CD4-positive, alpha-beta T cell treated with Interleukin-10 for 1 hour (primary cell): ENCODE measurements at places on chromosomes 12 and 14.

DNA sequence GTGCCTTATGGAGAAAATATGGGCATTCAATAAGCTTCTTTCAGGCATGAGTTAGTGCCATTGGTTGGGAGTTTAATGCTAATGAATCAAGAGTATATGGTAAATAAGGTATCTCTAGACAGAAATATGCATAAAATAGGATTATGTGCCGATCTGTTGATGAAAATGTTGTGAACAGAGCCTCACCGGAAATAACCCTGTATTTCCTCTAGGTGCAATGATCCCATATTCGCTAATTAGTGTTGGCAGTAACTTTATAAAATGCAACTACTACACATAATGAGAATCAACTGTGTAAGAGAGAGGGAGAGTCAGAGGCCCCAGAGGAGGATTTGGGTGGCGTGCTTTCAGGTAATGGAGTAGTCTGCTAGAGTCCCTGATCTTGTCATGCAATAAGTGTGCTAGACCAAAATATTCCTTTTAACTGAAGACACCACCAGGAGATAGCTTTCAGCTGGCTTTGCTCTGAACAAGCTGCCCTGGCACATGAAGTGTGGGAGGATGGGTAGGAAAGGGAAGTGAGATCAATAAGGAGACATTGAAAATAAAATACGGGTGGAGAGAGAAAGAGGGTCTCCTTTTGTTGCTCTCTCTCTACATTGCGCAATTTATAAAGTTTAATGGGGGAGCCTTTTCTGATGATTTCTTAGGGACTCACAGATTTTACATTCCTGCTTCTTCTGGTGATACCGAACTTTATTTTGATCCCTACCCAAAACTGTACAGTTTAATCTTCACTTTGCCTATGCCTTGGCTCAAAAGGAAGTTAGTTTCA lies 68.6 kb upstream of the PLXNC1 start:
- DNase-seq = no peak

- DNase-seq = no peak
These were observed 495.7 kb downstream of the GALC start for GRCh38 chr14:87497301-87497700.

DNA sequence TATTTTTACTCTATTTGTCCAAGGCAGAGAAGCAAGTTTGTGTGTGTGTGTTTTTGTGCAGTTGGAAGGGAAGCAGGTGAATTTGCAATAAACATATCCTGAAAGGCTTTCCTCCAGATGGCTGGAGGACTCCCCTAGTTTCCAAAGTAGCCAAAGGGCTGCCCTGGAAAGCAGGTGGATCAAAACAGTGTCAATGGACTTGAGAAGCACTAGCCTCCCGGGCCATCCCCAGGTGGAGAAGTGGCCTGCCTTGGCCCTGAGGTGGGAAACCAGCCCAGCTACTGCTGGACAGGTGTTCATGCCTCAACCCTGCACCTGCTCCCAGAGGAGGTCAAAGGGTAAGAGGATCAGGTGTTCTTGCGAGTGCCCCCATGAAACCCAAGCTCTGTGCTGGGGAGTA lies 1046.9 kb downstream of the VRK1 start:
- DNase-seq = no peak

GRCh38 chr12:6729186-6729585 lies 5.3 kb downstream of the COPS7A start:
- no peak for DNase-seq

DNA sequence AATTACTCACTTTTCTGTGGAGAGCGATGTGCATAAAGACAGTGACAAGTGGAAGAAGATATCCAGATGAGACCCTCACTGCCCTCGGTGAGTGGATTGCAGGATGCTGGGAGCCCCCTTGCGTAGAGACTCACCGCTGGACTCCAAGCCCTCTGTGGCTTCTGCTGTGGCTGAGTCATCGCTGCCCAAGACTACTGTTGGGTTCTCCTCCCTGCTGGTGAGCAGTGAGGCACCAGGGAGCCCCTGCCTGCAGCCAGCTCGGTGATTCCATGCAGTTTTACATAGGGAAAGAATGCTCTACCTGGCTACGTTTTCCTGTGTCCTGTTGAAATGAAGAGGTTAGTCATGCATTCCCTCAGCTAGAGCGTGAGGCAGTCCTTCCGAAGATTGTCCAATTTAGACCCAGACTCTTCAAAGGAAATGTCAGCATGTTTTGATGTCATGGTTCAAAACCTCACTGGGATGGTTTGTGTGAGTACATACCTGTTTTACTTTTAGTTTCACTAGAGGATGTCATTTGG lies 28.2 kb downstream of the TRAF3 start:
- DNase-seq = peak; percentile 48

DNA sequence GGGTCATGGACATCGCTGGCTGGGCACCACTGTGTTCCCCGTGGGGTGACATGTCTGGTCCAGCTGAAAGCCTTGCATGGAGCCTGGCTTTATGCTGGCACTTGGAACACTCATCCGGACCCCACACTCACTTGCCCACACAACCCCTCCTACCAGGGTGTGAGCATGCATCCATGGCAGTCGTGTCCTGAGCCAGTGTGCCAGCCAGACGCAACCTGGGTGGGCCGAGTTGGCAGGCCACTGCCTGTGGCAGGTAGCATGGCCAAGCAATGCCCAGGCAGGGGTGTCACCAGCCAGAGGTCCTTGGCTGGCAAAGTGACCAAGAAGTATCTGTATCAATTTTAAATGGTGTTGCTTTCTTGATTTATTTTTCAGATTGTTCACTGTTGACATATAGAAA lies 141.7 kb downstream of the CCDC59 start:
- no peak for DNase-seq

- no peak for DNase-seq
These were observed 146.2 kb downstream of the GXYLT1 start for GRCh38 chr12:41998436-41998835.

GRCh38 chr14:93037351-93037750 lies 78.4 kb downstream of the ITPK1 start:
- DNase-seq = no peak

- DNase-seq = no peak
These were observed 157.5 kb upstream of the ALG10B start for GRCh38 chr12:38159092-38159551.

DNA sequence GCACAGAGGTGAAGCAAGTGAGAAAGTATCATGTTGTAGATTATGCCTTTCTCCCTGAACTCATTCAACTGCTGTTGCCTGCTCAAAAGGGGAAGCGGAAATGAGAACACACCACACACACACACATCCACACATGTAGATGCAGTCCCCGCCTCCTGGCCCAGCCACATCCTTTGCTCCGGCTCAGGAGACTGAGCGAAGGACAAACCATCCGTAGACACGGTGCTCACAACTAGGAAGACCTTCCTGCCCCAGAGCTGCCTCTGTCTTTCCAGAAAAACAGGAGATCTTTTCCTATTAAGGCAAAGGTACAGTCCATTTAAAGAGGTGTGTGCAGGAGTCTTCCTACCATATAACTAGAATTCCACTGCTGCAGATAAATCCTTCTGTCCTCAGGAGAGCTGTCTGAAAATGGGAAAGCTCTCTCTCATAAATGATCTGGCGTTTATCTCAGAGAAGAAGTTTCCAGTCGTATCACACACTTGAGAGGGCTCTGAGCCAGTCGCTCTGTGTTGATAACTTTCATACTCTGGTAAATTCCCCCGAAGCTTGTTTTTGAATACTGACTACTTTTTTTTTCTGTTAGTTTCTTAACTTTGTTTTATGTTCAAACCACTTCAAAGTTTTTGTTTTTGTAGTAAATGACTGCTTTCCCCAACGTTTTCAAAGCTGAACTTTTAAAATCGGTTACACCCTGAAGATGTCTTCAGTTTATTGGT lies at the start of gene TESPA1:
TSS of gene TESPA1 (minus strand) at position 105 of the 719 bp plus-strand sequence. CDS start 10,200 bp downstream, outside the sequence.
- DNase-seq = peak; percentile 91

DNA sequence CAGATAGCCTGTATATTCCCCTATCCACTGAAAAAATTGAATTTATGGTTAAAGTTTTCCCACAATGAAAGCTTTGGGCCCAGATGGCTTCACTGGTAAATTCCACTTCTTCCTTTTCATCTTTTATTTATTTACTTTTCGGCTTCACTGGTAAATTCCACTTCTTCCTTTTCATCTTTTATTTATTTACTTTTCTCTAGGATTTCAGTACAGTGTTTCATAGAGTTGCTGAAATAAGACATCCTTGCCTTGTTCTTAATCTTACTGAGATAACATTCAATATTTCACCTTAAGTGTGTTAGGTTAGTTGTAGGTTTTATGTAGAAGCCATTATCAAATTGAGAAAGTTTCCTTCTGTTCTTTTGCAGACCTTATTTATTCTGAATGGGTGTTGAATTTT lies 18.9 kb upstream of the KLRG1 start:
- no peak for DNase-seq

- no peak for DNase-seq
These were observed 184.4 kb upstream of the EEA1 start for GRCh38 chr12:93113317-93114006.

- DNase-seq = no peak
These were observed 42.4 kb upstream of the BDKRB2 start for GRCh38 chr14:96162265-96162664.
